ENCODE measurements at places on chromosomes 7 and 10.

GRCh38 chr10:120945801-120946302 lies 94.7 kb downstream of the WDR11 start:
- no peak for DNase-seq

GRCh38 chr7:44978511-44979366 lies at the start of gene MYO1G:
Gene MYO1G (minus strand): TSS chr7:44979015. CDS start chr7:44978961, 54 bp downstream.
- no peak for DNase-seq

DNA sequence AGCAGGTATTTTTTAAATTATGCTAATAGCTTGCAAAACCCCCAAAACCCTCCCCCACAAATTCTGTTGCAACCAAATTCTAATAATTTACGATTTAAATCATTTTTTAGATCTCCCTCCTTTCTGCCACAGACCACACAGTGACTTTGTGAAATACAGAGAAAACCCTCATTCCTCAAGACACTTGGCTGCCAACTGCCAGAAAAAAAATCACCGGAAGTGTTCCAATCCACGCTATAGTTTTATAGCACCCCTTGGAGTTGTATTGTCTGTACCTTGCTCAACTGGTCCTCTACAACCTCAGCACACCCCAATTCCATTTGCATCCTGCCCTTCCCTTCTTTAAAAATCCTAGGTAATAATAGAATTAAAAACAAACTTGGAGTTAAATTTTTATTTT lies 560.1 kb downstream of the PARD3 start:
- DNase-seq = no peak

- DNase-seq = no peak
Measured at GRCh38 chr7:99124236-99124635, 19.7 kb downstream of the SMURF1 start.

DNA sequence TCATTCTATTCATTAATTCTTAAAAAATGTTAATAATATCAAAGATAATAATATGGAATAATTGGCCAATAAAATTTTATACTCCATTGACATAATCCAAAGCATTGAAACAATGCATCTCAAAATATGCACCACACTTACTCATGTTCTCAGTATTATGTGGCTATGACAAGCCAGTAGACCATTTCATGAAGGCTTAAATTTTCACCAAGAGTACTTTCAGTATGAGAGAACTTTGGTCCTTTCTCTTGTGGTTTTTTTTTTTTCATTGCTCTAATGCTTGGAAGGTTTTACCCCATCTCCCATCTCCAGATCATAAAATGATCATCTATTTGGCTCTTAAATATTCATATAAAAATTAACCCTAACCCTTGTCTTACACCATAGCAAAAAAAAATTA lies 45.5 kb upstream of the TMEM140 start:
- DNase-seq = no peak

DNA sequence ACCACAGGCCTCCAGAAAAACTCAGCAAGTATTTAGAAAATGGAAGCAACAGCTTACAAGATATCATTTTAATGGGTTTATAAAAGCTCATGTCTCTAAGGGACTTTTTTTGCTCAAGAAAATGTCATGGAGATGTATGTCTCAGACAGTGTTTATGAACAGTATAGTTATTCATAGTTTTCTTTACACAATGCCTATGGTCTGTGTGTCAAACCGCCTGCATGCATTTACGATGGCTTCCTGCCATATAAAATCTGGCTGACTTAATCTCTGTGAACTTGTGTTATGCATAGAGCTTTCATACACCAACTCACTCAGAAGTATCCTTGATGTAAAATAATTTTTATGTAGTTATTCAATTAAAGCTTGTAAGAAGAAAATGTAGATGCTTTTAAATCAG lies 1314.2 kb upstream of the LRRTM3 start:
- DNase-seq = no peak

DNA sequence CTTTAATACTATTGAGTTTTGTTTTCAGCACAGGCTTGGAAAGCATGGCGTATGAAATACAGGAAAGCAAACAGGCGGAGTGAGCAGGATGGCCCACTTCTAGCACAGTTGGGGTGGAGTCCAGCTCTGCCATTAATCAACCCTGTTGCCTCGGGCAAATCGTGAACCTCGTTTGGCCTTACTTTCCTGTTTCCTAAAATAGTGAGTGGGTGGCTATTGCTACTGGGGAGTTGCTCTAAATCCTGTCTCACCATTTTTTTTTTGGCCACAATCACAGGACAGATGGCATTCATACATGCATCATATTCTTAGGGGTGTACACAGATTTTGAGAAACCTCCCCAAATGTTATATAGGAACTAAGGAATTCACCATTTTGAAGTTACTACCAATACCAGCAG lies 157.8 kb downstream of the ANLN start:
- DNase-seq = no peak

GRCh38 chr7:92988941-92989545 lies 128.7 kb downstream of the SAMD9 start:
- no peak for DNase-seq

DNA sequence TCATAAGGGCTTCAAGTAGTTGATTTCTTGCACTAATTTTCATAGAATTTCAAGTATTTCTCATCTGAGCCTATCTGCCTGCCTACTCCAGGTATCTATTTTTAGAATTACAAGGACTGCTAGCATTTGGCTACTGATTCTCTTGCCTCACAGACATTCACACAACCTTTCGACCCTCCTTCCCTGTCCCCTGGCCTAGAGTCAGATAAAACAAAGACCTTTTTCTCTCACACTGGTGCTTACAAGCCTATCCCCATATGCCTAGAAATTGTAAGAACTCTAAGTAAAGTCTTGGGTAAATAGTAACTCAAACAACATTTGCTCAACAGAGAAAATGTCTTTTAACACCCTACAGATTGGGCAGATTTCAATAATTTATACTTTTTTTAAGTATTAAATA lies 6.3 kb downstream of the GPAM start:
- no peak for DNase-seq

GRCh38 chr10:98006266-98006665 lies 24.2 kb downstream of the CRTAC1 start:
- DNase-seq = no peak

GRCh38 chr7:153887749-153888569 lies 164.2 kb upstream of the DPP6 start:
- peak; percentile 20 for DNase-seq

- no peak for DNase-seq
Measured at GRCh38 chr10:130901311-130902165, 410.0 kb downstream of the TCERG1L start.

DNA sequence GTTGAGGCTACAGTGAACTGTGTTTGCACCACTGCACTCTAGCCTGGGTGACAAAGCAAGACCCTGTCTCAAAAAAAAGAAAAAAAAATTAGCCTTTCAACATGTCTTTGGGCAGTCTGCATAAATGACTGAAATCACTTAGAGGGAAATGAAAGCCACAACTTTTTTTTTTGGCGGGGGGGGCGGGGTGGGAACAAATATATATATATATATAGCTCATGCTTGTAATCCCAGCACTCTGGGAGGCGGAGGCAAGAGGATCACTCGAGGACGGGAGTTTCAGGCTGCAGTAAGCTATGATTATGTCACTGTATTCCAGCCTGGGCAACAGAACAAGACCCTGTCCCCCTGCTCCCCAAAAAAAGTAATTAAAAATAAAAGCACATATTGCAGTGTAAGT lies 23.4 kb upstream of the MICU1 start:
- no peak for DNase-seq

GRCh38 chr7:51430480-51431086 lies 114.0 kb upstream of the COBL start:
- peak; percentile 67 for DNase-seq

GRCh38 chr7:22267930-22268615 lies 88.9 kb downstream of the RAPGEF5 start:
- DNase-seq = no peak

DNA sequence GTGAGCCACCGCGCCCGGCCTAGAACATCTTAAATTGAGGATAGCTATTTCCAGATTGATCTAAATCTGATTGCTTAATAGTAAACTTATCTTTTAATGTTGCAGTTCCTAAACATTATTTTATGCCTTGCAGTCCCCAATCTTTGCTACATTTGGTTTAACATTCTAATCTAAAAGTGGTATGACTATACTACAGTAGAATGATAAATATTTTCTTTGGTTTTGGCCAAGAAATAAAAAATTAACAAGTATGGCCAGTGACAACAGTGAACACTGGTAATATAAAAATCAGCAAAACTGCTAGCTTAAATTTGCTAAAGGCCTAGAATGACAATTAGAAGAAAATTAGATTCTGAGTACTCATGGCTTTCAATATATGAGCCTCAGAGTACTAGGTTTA lies 73.5 kb downstream of the CDK6 start:
- no peak for DNase-seq

DNA sequence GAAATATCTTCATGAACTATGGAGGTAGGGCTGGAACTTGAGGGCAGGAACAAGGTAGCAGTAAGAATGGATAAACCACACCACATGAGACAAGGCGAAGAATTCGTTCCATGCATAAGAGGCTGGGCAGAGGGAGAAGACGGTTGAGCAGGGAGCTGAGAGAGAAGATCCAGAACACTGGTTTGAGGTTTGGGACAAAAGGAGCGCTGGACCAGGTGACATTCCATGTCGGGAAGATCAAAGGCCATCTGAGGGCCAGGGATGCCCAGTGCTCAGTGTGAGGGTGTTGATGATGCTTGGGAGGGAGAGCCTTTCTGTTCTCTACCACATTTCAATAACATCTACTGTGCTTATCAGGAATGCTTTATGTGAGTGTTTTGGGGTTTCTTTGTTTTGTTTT lies 52.8 kb downstream of the WIPF3 start:
- DNase-seq = no peak

GRCh38 chr10:127175357-127176110 lies 20.9 kb downstream of the INSYN2A start:
- no peak for DNase-seq

DNA sequence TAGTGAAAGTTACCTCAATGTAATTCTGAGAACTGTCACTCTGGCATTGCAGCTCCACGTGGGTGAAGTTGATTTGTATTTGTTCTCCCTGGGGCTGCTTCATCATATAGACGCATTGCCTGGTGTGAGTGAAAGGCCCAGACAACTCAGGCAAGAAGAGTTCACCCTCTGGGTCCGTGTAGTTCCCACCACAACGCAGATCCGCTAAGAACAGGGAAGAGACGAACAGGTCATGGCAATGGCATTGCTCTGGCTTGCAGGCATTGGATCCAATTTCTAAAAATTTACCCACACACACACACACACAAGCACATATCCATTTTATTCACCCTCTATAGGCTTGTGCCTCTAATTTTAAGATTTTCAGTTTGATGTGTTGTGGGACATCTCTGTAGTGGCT lies 45.4 kb downstream of the CUBN start:
- DNase-seq = no peak

DNA sequence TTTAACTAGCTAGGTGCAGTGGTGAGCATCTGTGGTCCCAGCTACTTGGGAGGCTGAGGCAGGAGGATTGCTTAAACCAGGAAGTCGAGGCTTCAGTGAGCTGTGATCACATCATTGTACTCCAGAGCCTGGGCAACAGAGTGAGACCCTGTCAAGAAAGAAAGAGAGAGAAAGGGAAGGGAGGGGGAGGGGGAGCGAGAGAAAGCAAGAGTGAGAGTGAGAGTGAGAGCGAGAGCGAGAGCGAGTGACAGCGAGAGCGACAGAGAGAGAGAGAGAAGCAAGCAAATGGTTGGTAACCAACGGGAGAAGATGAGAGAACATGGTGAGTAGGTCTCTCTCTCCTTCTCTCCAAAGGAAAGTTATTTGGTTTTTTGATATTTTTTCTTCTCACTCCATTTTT lies 69.8 kb upstream of the DGKI start:
- DNase-seq = no peak

DNA sequence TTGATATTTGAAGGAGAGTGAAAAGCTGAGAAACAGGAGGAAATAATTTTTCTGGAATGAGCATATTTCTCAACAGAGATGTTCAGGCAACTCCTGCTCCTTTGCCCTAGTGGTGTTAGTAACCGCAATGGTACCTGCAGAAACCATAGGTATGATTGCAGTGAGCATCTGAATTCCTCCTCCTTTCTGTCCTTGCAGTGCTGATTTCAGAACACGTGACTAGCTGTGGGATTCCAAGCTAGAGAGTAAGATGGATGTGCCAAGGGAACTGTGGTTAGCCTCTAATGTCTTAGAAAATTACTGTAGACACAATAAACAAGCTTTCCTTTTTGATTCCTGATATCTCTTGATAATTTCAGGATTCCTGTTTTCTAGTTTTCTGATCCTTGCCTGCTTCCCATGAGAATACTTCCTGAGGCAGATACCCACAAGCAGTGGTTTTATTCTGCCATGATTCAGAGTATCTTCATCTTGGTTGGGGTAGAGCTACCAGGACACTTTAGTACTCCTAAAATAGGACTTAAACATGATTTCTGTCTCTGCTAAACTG lies 27.5 kb downstream of the LRGUK start:
- DNase-seq = no peak

GRCh38 chr7:131564640-131565039 lies 8.2 kb upstream of the PODXL start:
- no peak for DNase-seq

DNA sequence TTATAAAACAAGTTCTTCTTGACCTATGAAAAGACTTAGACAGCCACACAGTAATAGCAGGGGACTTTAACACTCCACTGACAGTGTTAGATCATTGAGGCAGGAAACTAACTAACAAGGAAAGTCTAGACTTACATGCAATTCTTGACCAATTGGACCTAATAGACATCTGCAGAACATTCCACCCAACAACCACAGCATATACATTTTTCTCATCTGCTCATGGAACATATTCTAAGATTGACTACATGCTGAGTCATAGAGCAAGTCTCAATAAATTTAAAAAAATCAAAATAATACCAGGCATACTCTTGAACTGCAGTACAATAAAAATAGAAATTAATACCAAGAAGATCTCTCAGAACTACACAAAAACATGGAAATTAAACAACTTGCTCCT lies 219.5 kb upstream of the HPS1 start:
- DNase-seq = no peak

GRCh38 chr7:67267914-67268313 lies 271.3 kb downstream of the TYW1 start:
- no peak for DNase-seq

- DNase-seq = no peak
Measured at GRCh38 chr10:132113766-132114365, 48.1 kb downstream of the JAKMIP3 start.

- no peak for DNase-seq
Measured at GRCh38 chr7:5709347-5709950, 72.0 kb downstream of the RNF216 start.

- DNase-seq = no peak
Measured at GRCh38 chr7:81079746-81080145, 160.9 kb upstream of the SEMA3C start.

DNA sequence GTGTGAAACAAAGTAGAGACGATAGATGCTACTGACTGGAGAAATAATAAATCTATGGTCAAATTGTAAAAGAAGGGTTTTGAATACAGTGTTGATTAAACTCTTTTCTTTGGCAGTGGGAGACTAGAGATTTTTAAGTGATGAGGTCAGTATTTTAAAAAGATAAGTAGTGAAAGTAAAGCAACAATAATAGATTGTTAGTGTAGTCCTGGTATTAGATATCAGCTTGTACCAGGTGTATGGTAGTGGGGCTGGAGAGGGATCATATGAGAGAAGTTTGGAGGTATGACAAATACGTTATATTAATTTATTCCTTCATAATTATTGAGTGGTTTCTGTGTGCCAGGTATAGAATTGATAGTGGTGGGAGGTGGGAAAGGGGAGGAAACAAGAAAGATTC lies 25.2 kb downstream of the PHTF2 start:
- DNase-seq = no peak

- DNase-seq = no peak
Measured at GRCh38 chr10:48656914-48657305, 27.8 kb upstream of the WDFY4 start.

GRCh38 chr10:110260746-110261477 lies 43.8 kb downstream of the SMNDC1 start:
- no peak for DNase-seq

- DNase-seq = no peak
Measured at GRCh38 chr10:109979215-109979614, 28.6 kb upstream of the ADD3 start.
